ENCODE measurements at places on chromosomes 7 and 10.

DNA sequence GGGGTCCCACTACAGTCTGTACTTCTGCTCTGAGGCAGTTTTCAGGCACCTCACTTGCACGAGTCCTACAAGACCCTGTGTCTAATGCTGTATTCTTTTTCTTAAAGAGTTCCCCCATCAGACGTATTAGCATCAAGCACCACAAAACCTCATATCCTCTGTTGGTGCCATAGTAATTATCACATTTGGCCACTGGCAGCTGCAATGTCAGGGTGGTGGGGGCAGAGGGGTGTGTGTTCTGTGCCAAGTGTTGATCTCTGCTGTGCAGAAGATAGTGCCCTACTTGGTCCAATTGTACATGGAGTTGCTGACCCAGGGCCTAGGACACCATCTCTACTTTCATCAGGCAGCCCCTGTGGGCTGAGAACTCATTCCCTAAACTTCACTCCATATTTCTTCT lies 20.0 kb upstream of the JAZF1 start:
- no peak for DNase-seq

- no peak for DNase-seq
Observed at GRCh38 chr7:74070619-74070921, 13.0 kb upstream of the LIMK1 start.

DNA sequence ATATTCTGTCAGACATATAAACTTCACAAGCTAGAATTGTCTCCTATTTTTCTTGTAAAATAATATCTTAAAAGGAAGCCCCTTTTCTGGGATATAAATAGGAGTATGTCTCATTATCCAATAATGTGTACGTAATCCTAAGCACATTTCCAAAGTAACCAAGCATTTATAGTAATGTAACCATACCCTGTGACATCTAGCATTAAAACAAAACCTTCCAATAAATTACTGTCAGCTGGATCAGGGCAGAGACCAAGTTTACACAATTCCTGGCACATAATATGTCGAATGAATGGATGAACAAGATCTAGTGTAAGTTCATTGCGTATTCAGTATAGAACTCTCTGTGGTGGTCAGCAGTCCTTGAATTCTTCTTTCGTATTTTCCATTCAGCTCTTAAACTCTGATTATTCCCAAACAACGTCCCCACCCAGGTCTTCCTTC lies 14.3 kb downstream of the CPED1 start:
- DNase-seq = no peak

DNA sequence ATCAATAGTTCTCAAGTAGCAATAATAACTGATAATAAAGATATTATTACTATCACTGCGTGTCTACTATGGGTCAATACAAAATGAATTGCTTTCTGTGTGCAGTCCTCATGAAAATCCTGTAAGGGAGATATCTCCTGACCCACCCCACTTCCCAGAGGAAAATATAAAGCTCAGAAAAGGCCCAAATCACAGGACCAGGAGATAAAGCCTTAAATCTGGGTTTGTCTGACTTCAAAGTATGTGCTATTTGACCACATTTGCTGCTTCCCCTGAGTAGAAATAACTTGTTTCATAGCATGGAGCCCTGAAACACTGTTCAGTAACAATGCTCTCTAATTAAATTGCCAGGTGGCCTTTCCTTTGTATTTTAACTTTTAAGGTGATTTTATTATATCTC lies 174.1 kb downstream of the JAZF1 start:
- no peak for DNase-seq

GRCh38 chr10:27774831-27775230 lies 29.2 kb upstream of the MKX start:
- DNase-seq = no peak

DNA sequence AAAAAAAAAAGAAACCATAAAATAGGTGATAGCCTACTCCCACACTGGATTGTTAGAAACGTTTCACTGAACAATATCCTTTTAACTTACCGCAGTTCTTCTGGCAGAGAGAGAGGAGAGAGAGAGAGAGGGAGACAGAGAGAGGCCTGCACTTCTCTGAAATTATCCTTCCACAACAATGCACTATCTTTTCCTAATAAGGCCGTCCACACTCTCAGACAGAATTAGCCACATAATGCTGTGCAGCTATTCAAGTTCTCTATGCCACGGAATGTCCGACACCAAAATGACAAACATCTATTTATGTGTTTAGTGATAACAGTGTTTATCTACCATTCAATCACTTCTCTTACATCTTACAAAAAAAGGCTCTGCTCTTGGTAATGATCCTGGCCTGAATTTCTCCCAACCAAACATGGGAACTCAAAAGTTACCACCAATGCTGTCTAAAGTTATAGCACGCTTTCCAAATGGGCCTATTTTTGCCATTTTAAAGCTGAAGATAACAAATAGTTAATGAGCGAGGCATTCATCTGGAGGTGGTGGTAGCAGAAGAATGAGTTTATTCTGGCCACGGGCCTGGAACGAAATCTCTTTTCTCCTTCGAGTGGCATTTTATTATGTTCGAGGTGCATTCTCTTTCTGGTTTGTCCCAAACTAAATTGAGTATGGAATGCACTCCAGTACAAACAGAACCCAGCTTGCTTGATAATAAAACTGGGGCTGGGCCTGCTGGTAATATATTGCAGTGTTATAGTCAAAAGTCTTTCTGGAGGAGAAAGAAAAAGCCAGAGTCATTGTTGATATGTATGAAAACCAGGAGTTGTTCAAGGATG lies 160.2 kb upstream of the SVIL start:
- DNase-seq = no peak

DNA sequence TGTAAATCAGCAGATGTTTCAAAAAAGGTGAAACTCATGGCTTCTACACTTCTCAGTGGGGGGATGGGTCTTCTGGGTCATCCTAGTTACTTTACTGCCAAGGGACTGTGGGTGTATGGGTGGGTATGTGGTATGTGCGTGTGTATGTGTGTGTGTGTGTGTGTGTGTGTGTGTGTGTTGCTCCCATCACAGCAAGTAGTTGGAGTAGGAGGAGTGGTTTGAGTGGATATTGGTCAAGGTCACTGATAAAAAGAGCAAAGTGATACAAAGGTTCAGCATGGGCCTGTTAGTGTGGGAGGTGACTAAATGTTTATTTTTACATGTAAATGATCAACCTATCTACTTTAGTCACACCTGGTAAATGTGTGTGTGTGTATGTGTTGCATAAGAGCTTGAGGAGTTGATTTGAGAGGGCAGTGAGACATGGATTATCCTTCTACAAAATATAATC lies 11.8 kb upstream of the COBL start:
- no peak for DNase-seq

- no peak for DNase-seq
Observed at GRCh38 chr10:17740668-17741067, 11.3 kb upstream of the TMEM236 start.

DNA sequence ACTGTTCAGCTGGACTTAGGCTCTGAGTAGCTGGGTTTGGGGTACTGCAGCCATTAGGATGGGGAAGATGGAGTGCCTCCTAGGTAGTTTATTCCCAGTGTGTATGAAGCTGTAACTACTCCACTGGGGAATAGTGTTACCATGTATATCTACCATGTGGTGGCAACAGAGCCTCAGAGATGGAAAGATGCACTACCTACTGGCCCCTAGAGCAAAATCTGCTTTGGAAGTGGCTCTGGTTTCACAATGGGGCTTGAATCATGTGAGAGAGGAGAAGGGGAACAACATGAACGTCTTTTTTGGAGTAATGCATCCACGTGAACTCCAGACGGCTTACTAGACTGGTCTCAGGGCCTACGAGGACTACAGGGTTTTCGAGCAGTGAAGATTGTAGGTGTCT lies 167.3 kb downstream of the CALCR start:
- no peak for DNase-seq
